NCI-H146 (cell line): ENCODE measurements at places on chromosomes 11 and 22.

DNA sequence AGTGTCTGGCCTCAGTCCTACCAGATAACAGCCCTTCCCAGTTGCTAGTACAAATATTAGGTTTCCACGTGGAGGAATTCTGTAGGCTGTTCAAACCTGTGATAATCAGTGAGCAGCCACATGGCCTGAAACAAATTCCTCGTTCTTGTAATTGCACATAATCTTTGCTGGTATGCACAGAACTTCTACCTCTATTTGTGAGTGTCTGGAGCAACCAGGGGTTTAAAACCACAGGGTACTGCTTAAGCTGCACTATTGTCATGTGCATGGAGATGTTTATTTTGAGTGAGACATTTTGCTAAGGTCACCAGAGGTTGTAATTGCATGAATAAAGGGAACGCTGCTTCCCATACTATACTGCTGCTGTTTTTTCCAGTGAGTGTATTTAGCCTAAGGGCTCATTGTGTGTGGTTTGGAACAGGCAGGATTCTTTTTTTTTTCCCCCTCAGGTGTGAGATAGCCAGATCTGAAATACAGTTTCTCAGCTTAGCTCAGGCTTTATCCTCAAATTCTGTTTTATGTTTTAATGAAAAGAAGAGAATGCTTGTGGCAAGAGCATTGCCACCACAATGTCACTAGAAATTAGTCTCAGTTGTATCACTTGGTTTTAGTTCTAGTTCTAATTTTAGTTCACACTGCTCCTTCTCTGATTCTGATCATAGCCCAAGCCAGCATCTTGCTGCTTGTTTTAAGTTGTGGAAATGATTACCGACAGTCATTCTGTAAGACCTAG lies 60.5 kb downstream of the CYB5R2 start:
- DNase-seq, result no peak

DNA sequence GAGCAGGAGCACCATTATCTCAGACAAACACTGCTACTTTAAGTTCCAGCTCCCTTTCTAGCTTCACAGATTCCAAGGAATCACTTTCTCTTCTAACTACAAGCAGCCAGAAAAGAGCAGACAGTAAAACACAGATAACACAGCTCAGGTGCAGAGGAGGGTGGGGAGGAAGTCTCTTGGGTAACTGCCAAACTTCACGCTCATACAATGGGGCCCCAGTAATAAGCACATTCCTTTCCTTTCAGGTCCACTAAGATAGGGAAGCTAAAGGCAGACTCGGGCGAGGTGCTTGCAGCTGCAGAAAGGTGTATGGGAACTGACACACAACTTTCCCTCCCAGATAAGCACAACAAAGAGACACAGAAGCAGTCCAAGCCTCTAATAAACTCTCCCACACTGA lies 69.2 kb upstream of the OR9G4 start:
- DNase-seq, result no peak

DNA sequence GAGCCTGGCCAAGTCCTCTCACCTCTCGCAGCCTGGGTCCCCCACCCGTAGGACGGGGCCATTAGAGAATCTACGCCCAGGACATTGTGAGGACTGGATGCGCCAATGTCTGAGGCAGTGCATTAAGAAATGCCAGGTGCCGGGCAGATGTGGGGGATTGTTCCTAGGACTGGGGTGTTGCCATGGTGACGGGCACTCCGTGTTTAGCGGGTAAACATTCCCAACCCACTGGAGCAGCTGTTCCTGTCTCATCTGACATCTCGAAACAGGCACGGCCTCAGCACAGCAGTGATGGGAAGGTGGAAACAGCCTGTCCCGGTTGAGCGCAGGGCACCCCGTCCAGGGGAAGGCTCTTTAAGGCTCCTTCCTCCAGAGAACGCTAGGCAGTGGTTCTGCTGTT lies 99.6 kb upstream of the RTL6 start:
- DNase-seq, result peak; percentile 96

- no peak for DNase-seq
Observed at GRCh38 chr22:44926124-44926475, 83.7 kb downstream of the PHF21B start.

- DNase-seq, result no peak
Observed at GRCh38 chr11:126420698-126421256, 65.3 kb downstream of the ST3GAL4 start.

GRCh38 chr11:35302398-35302797 lies 117.0 kb downstream of the SLC1A2 start:
- DNase-seq, result no peak

DNA sequence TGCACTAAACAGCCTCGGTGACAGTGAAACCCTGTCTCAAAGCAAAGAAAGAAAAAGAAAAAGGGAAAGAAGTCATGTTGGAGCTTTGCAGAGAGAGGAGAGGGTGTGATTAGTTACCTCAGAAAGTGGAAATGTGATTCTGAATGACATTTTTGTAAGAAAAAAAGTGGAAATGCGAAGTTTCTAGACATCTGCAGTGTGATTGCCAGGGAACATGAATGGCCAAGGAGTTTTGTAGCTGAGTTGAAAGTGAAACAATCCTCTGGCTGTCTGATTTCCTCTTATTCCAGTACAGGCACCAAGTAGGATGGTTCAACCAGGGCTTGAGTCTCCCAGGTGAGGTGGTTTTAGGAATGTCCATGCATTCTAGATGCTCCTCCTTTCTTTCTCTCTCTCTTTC lies 17.8 kb upstream of the SYVN1 start:
- no peak for DNase-seq

GRCh38 chr11:13224324-13224723 lies 53.3 kb upstream of the BMAL1 start:
- no peak for DNase-seq

DNA sequence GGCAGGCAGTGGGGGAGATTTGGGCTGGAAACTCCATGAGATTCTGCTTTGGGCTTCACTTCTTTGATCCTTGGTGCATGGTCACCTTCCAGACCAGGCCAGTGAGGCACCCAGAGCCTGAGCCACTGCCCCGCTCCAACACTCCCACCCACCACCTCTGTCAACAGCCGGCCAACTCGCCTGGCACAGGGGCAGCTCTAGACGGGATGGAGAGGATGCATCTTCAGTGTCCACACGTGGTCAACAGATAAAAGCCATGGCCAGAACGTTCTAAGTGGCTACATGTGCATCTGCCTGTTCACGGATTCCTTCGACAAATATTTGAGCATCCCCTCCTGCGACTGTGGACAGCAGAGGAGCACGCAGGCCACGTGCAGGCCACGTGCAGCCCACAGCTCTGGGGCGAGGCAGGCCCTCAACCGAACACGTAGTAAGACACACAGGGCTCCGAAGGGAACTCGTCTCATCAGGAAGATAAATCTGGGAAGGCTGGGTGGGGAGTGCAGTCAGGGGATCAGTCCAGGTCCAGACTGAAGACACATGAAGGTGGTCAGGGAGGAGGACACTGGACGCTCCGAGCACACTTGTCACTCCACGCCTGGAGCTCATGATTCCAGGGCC lies 1.2 kb downstream of the LRRC56 start:
- no peak for DNase-seq

GRCh38 chr11:101305496-101305895 lies 175.9 kb upstream of the PGR start:
- no peak for DNase-seq

GRCh38 chr22:37739611-37740049 lies 42.8 kb downstream of the TRIOBP start:
- DNase-seq, result no peak

- no peak for DNase-seq
Observed at GRCh38 chr11:102194257-102194656, 84.0 kb downstream of the YAP1 start.

- DNase-seq, result no peak
Observed at GRCh38 chr11:69650081-69650831, 9.3 kb downstream of the CCND1 start.

- DNase-seq, result no peak
Observed at GRCh38 chr11:86091566-86091965, 22.7 kb upstream of the PICALM start.

- DNase-seq, result no peak
Observed at GRCh38 chr11:91791171-91791468, 433.5 kb upstream of the FAT3 start.

DNA sequence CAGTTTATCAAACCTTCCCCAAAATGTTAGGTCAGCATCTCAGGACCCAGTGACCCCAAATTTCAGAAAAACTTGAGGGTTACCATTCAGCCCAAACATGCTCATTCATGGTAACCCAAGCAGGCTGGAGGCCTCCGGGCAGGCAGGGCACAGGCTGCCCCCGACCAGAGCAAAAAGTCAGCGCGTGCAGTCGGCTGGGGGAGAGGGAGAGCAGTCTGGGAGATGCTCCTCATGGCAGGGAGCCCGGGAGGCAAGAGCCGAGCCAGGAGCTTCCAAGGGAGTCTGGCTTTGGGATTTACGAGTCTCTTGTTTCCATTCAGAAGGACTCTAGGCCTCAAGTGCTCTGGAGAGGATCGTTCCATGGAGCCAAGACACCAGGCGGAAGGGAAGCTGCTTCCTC lies 45.7 kb downstream of the RPUSD4 start:
- DNase-seq, result no peak

DNA sequence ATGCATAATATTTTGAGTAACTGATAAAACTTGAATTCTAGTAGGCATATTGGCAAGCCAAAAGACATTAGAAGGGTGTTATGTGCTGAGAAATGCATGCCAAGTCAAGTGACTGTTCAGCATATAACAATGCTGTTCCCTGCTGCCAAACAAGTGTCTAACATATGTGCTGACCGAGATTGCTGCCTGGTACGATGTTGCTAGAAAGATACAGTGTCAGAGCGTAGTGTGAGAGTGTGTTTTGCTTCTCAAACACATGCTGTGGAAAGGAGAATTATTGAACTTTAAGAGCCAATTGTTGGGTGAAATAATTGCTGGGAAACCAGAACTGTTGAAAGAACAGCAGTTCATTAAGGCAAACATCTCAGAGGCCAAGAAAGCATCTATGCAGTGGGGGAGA lies 71.3 kb upstream of the GRIA4 start:
- no peak for DNase-seq

GRCh38 chr22:48757581-48757980 lies 1070.1 kb downstream of the BRD1 start:
- no peak for DNase-seq

DNA sequence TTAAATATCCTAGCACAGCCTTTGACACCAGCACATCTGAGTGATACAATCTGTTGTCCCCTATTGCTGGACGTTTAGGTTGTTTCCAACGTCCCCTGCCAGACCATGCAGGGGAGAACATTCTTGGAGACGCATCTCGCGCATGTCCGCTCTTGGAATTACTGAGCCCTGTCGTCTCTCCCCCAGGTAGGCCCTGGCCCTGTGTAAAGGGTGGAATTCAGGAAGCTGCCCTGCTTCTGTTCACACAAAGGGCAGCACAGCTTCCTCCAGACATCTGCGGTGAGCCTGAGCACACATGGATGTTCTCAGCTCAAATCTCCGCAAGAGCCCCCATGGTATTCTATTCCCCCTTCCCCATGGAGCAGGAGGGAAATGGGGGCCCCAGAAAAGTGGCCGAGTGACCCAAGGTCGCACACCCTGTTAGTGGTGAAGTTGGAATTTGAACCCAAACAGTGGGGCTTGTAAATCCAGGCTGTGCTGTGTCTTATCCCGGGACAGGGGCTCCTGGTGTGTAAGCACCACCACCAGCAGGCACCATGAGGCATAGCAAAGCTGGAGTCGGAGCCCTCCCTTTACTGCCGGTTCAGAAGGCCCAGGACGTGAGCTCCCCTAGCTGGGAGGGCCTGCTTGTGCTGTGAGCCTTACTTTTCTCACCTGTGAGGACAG lies 5.0 kb upstream of the FGF19 start:
- DNase-seq, result no peak

GRCh38 chr11:20000351-20001134 lies 159.7 kb downstream of the DBX1 start:
- DNase-seq, result peak; percentile 99

- no peak for DNase-seq
Observed at GRCh38 chr11:32068134-32068870, 22.6 kb upstream of the RCN1 start.

GRCh38 chr11:104968856-104969776 lies 742 bp upstream of the CASP4 start:
- peak; percentile 73 for DNase-seq

- no peak for DNase-seq
Observed at GRCh38 chr11:111766834-111767142, 599 bp upstream of the PPP2R1B start.

DNA sequence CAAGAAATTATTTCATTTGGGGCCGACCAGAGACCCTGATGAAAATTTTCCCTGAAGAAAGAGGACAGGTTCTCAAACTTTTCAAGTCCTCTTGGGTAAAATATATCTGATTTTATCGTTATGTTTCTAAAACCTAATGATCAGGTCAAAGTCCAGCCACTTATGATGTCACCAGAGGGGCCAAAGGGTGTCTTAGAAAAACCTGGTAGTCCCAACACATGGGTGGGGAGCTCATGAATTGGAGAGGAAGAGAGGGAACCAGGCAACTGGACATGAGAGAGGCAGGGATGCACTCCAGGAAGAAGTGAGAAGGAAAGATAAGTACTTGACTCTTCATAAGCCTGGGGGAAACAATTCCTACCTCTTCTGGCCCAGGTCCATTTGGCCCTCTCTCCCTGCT lies 9.2 kb downstream of the SLC5A1 start:
- no peak for DNase-seq

DNA sequence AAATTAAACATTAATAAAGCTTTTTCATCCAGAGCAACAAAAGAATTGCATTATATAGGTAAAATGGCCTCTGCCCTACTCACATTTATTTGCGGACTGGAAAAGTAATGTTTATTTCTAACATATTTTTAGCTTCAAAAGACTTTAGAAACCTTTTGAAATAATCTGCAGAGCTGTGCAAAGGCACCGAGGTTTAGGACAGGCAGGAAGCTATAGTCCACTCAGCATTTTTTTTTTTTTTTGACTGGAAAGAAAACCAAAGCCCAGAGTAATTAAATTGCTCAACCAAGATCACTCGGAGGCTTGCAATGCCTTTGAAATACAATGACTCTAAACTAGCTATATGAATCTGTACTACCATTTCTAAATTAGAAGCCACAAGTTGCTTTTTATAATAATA lies 19.1 kb downstream of the BARX2 start:
- no peak for DNase-seq

- no peak for DNase-seq
Observed at GRCh38 chr22:27992294-27993165, 73.5 kb upstream of the PITPNB start.

DNA sequence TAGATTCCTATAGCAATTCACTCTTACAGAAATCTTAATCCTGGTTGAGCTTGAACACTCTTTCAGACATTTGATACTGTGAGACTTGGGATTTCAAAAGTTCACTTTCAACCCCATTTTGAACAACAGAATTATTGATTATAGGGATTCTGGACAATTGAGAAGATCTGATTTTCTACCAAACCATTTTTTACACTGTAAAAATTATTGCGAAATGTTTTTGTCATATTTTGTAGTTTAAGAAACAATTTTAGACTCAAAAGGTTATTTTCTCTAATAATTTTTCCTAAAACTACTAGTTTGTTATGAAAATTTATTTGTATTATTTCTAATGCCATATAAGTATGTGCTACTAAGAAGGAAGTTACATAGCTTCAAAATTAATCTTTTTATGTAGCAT lies 36.4 kb downstream of the PIWIL4 start:
- DNase-seq, result no peak

GRCh38 chr11:21321072-21321471 lies 651.7 kb downstream of the NELL1 start:
- peak; percentile 3 for DNase-seq
